ENCODE measurements at places on chromosomes 7 and 10.

GRCh38 chr10:6175329-6176055 lies 27.2 kb upstream of the PFKFB3 start:
- no peak for DNase-seq

- no peak for DNase-seq
Observed at GRCh38 chr10:131693766-131694165, 207.0 kb upstream of the PPP2R2D start.

DNA sequence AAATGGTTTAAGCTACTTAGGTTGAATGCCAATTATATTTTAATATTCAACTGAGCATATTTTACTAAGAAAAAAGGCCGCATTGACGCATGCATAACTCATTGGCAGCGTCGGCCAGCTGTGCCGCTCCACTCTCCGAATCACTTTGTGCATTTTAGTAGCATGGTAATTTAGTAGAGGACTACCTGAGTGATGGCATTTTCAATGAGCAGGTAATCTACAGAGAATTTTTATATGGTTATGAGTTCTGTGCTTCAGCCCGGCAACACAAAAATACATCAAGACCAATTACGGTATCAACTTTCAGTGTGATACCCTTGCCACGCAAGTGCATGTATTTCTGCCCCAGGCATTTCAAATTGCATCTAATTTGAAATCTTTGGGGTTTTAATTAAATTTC lies 247.2 kb downstream of the EBF3 start:
- DNase-seq, result no peak

DNA sequence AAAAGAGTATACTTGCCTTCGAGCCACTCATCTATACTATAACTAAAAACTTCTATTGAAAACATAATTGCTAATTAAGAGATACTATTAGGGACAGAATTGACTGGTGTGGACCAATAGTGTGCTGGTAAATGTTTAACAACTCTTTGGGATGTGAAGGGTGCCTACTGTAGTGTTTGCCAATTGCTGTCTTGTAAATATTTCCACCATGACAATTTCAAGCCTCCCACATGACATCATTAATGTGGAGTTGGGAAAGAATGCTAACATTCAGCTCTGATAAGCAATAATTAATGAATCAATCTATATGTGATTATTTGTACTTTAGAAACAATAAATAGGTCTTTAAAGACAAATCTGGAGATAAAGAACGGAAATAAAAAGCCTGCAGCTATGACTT lies 136.8 kb downstream of the DGKB start:
- no peak for DNase-seq

- DNase-seq, result peak; percentile 16
Observed at GRCh38 chr7:114086914-114087652, 168.3 kb upstream of the PPP1R3A start.

DNA sequence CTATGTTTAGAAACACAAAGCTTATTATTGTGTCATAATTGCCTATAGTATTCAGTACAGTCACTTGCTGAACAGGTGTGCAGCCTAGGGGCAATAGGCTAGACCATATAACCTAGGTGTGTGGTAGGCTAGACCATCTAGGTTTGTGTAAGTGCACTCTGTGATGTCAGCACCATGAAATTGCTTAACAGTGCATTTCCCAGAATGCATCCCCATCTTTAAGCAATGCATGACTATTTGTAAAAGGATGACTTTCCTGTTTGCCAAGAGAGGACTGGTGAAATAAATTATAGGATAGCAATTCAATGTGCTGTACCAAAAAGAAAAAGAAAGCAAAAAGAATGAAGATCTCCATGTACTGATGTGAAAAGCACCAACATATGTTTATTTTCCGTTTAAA lies 288.7 kb upstream of the AUTS2 start:
- peak; percentile 12 for DNase-seq

GRCh38 chr7:95322396-95322795 lies 1.9 kb downstream of the PON1 start:
- DNase-seq, result no peak

DNA sequence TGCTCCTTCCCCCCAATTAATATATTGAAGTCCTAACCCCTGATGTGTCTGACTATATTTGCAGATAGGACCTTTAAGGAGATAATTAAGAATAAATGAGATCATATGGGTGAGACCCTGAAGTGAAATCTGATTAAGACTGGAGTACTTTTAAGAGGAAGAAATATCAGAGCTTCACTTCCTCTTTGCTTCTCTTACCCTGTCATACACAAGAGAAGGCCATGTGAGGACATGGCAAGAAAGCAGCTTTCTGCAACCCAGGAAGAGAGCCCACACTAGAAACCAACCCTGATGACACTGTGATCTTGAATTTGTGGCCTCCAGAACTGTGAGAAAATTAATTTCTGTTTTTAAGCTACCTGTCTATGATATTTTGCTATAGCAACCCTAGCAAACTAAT lies 44.2 kb downstream of the JMJD1C start:
- DNase-seq, result peak; percentile 88

- no peak for DNase-seq
Observed at GRCh38 chr10:52420656-52421055, 106.6 kb downstream of the DKK1 start.

GRCh38 chr10:16890691-16891090 lies 73.5 kb upstream of the RSU1 start:
- DNase-seq, result no peak

GRCh38 chr7:99910976-99911375 lies 8.4 kb downstream of the TRIM4 start:
- DNase-seq, result no peak

- no peak for DNase-seq
Observed at GRCh38 chr10:11510736-11511135, 100.7 kb downstream of the USP6NL start.

- DNase-seq, result no peak
Observed at GRCh38 chr10:102926842-102927241, 8.7 kb downstream of the CNNM2 start.

- no peak for DNase-seq
Observed at GRCh38 chr7:17071866-17072265, 190.1 kb upstream of the AGR3 start.
